ENCODE measurements at places on chromosomes 6 and 20. TPM values are rescaled to one million over a fixed set of nuclear protein-coding genes. Genes with fewer than 3 reads are reported as not detected.

Gene BNIP5
- total RNA-seq: 0.94 TPM

Gene CST9
- not detected for total RNA-seq

Gene CST3
- 107 TPM for total RNA-seq

Gene CCHCR1
- 105 TPM for total RNA-seq

Gene SMPDL3A
- 1.8 TPM for total RNA-seq

All from Calu3 (cell line).